ENCODE measurements at places on chromosomes 3 and 15.

- no peak for DNase-seq
These were observed 40.2 kb downstream of the IDH2 start for GRCh38 chr15:90062023-90062442.

GRCh38 chr3:140466535-140466934 lies 211.3 kb upstream of the TRIM42 start:
- DNase-seq: no peak

DNA sequence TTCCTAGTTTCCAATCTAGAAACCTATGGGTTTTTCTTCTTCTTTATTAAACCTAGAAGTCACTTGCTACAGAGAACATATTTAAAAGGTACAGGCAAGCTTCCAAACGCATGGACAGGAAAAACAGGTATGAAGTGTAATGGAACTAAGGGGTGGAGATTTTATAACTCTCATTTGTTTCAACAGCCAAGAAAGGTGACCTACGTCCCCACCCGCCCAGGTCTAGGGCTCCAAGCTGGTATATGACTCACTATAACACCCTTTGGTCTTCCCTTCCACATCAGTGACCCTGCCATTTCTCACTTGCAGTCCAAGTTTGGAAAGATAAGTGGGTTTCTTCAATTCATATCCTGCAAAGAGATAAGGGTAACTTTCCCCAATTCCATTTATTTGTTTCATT lies 6.0 kb upstream of the LIPH start:
- DNase-seq: no peak

DNA sequence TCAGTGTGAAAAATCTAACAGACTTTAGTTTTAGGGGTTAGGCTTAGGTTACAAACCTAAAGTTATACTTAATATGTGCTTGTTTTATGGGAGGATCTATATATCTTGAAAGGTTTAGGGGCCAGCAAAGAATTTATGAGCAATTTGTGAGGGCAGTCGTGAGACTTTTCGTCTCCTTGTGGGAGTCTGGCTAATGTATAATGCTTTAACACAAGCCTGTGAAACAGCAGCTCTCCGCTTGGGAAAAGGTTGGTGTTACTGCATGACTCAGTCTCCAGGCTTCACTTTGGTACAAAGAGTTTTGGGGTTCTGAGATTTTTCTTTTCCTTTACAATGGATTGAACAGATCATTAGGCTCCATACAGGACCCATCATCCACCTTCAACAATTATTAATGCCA lies 79.0 kb upstream of the MFGE8 start:
- DNase-seq: peak; percentile 22

DNA sequence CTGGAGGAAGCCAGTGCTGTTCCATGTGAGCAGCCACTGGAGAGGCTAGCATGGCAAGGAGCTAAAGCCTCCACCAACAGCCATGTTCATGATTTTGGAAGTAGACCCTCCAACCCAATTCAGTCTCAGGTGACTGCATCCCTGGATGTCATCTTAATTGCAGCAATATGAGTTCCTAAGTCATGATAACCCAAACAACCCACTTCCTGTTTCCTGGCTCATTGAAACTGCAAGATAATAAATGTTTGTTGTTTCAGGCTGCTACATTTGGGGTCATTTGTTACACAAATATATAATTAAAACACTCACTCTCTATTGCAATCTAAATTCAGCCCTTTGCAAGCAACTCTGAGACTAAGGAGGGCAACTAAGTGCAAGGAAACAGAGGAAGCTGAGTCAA lies 62.4 kb upstream of the SLC24A5 start:
- no peak for DNase-seq

DNA sequence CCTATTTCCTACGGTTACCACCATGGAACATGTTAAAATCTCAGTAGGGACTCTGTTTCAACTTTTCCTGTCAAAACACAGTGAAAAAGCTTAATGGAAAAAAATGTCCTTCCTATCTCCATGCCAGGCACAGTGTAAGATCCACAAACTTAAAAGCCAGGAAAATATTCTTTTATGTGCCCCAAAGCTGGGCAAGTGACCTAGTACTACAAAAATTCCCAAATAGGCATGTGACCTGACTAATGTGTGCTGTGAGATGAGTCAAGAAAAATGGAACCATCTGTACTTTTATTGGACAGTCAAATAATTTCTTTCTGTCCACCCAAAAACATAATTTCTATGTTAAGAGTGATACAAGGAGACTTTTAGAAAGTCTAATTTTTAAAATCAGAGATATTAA lies 406.0 kb downstream of the ZBTB20 start:
- DNase-seq: no peak

- peak; percentile 70 for DNase-seq
These were observed 16.1 kb upstream of the TM4SF1 start for GRCh38 chr3:149393345-149394160.

DNA sequence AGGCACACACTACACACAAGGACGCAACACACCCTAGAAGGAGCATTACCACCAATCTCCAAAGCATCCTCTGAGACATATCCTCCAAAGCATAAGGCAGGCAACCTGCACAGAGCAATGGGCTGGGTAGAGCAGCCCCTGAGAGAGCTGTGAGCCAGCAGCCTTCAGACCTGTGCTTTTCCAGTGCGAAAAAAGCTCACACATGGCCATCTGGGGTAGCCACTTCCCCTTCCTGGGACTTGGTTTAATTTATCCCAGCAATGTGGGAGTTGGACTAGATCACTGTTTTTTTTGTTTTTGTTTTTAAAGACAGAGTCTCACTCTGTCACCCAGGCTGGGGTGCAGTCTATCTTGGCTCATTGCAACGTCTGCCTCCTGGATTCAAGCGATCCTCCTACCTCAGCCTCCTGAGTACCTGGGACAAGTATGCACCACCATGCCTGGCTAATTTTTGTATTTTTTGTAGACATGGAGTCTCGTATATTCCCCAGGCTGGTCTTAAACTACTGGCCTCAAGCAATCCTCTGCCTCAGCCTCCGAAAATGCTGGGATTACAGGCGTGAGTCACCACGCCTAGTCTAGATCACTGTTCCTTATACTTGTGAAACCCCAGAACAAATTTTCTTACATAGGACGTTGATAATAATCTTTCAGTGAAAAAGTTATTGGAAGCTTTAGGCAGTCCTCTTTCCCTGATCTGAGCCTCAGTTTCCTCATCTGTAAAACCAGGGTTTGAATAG lies 18.9 kb downstream of the PTPN23 start:
- DNase-seq: no peak

- DNase-seq: peak; percentile 77
These were observed at the start of gene PLEKHO2 for GRCh38 chr15:64841344-64842095. PLEKHO2 (plus strand) TSS chr15:64841915; CDS start chr15:64842017, 102 bp downstream.

- DNase-seq: no peak
These were observed 12.0 kb downstream of the FSTL1 start for GRCh38 chr3:120438665-120439370.

DNA sequence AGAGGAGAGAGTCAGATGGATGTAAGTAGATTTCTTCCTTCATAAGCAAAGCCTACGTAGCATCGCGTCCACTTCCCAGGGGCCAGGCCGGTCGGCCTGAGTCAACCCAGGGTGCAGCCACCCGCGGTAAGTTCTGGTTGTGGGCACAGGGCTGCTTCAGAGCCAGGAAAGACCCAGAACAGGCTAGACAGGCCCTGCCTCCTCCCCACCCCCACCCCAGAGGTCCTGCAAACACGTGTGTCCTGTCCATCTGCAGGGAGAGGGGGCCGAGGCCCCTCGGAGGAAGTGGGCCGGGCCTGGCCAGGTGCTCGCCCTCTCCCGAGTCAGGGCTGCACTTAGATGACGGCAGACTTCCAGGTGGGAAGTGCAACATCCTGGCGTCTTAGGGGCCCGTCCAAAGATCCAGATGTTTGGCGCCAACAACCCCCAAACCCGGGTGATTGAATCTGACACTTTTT lies 100.8 kb upstream of the ALDH1A3 start:
- no peak for DNase-seq

DNA sequence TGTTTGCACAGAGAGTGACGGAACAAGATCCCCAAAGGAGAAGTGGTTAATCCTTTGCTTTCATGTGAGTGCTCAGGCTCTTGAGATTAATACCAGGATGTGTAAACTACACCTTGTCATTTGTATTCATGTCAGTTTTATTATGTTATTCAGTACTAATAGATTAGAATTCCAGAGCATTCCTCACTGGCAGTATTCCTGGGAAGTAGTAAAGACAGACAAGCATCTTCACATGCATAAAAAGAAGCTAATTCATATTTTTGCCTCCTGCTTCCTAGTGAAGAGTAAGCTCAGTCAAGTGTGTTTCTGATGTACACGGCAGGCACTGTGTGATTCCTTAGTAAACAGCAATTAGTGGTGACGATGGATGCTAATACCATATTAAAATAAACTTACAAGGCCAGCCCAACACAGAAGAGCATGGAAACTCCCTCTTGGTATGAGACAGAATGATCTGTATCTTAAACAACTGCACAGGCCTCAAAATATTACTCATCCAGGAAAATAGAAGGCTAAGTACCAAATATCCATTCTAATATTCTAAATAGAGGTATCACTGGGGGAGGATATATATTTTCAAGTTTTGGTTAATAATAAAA lies 336.8 kb upstream of the MCTP2 start:
- DNase-seq: no peak

Measured in cerebellar cortex (tissue), 1 donor.